Memory B cell (primary cell): ENCODE measurements at places on chromosomes 7 and 10.

DNA sequence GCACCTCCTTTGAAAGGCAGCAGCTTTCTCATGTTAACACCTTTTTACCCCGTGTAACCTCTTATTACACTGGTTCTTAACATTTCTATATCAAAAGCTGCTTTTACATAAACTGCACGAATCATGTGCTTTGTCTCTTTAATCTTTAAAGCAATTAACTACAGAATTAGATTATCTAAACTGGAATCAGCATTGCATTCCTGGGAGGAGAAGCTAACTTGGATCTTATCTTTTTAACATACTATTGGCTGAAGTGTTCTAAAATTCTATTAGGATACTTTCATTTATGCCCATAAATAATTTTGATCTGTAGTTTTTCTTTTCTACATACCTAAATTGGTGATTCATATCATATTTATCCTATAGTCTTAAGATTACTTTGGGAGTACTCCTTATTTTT is 428.4 kb upstream of the IGFBP3 start:
- no peak for DNase-seq

DNA sequence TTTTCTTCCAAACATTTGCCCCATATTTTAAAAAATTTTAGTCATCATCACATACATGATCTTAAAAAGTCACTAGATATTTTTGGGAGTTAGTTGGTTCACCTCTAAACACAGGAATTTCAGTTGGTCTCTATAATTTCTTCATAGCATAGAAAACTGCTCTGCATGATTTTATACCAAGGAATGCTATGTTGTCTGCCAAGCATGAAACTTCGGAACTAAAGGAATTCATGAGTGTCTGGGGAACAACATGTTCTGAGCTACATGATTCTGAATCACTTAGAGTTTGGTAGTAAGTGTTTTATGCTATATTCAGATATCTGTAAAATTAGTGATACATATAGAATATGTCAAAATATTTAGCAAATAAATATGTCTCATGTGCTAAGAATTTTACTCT is 957.8 kb downstream of the GATA3 start:
- no peak for DNase-seq

DNA sequence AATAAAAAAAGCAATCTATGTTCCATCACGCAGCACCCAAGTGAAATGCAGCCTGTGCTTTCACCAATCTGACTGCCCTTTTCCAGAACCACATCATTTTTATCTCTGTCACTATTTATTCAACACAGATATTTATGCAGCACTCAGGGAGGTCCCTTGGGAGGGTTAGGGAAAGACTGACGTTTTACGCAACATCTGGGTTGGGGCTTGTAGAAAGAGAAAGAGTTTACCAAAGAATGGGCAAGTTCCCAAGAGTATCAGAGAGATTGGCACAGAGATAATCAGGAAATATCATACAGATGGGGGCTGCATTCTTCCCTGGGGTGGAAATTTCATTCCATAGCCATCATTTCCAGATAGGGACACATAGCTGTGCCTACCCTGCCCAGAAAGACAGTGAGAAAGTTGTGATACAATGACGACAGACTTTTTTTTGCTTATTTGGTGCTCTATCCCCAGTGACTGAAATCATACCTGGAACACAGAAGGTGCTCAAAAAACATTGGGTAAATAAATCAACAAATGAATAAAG is 474.2 kb downstream of the CALN1 start:
- DNase-seq = no peak

GRCh38 chr7:48025624-48026023 is 3.3 kb downstream of the SUN3 start:
- DNase-seq = no peak

- DNase-seq = no peak
These were observed 6.4 kb upstream of the TNRC18 start for GRCh38 chr7:5429857-5430611.

GRCh38 chr7:114533131-114533530 is 118.5 kb downstream of the FOXP2 start:
- DNase-seq = no peak

GRCh38 chr10:114694752-114695151 is 36.7 kb upstream of the ABLIM1 start:
- peak; percentile 16 for DNase-seq

DNA sequence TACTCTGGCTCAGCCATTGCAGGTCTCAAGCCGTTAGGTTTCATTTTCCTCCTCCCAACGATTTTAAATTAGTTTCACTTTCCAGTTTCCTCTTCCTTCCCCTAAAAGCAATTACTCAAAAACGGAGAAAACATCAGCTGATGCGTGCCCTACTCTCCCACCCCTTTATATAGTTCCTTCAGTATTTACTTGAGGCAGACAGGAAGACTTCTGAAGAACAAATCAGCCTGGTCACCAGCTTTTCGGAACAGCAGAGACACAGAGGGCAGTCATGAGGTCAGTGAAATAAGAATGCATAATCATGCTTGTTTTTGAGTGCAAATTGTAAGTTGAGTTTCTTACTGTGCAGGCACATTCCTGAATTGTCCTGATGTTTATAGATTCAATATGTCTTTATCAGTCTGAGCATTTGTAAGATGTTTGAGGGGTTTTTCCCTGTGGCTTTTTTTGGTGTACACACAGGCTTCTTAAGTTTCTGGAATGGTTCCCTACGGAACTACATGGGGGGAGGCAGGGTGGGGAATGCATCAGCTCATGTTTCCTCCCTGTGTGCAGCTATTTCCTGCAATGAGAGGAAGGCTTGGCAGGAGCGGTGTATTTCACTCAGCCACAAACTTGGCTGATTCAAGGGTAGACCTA is at the start of gene IFIT3:
IFIT3 (plus strand) TSS at position 195 of the 639 bp plus-strand sequence; CDS start at position 272, 77 bp downstream.
- no peak for DNase-seq

DNA sequence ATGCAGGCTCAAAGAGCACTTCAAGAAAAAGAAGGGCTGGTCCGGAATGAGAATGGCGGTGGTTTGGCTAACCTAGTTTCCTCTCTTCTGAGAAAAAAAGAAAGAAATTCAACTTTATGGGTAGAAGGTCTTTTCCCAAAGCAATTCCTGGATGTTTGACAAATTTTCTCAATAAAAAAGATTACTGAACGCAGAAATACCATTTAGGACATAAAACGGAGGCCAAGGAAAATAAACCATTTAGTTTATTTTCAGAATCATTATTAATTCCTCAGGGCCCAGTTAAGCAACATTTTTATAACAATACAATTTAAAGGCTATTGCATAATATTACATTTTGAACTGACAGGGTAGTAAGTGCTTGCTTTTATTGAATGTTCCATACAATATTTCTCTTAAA is 284.6 kb upstream of the ANKRD30A start:
- DNase-seq = no peak

GRCh38 chr10:30447125-30447799 is 13.3 kb downstream of the MAP3K8 start:
- DNase-seq = no peak

GRCh38 chr7:159031750-159032149 is 112.9 kb downstream of the VIPR2 start:
- no peak for DNase-seq

DNA sequence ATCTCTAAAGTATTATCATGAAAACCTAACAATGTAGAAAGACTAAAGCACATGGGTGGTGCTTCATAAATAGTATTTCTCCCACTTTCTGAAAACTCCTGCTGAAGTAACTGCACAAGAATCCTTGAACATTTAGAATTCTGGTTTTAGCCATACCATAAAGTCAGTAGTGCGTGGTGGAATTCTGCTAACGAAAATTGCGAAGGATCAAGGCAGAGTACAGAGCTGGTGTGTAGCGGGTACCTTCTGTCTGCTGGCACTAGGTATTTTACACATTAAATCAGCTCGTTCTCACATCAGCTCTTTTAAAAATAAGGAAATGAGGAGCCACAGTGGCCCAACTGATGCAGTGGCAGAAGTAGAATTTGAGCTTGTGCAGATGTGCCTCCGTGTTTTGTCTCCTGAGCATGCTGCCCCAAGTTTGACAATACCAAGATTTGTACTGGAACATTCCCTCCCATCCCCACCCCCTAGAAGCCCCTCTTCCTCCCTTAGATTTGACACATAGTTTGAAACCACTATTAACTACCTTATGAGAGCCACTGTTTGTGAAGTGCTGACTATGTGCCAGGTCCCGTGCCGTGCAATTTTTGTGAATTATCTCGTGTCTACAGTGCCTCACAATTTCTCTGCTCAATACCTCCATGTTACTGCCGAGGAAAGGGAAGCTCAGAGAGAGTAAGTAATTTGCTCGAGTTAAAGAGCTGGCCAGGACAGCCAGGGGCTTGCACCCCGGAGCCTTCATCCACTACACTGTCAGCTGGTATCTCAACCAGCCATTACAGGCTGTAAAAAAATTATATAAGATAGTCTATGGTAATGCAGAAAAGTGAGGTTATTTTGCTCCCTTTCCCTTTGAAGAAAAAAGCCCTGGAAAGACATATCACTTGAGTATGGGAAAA is 66.9 kb downstream of the EGFR start:
- DNase-seq = no peak

DNA sequence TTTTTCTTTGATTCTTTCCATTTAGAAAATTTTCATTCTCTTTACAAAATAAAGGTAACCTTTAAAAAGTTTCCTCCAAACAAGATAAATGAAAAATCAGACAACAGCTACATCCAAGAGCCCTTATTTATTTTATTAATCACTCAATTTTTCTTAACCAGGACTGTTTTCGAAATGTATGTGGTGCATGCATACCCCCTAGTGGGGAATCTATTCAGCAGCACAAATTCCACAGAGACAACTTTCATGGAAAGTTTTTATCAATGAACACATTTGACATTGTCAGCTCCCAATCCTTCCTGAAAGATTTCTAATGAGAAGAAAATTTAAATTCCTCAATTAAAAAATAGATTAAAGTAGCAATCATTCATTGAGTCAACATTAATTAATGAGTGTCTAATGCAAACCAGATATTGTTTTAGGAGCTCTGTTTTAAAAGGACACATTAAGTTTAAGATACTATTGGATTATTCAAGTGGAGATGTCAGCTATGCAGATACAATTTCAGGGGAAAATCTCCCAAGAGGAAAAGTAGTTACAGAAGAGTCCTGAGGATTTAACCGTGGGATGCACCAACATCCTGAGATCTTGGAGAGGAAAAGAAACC is 5.2 kb upstream of the HTR7 start:
- no peak for DNase-seq

GRCh38 chr10:58319599-58319998 is 15.2 kb upstream of the UBE2D1 start:
- DNase-seq = no peak

- DNase-seq = no peak
These were observed 44.5 kb downstream of the PIK3AP1 start for GRCh38 chr10:96675846-96676245.

DNA sequence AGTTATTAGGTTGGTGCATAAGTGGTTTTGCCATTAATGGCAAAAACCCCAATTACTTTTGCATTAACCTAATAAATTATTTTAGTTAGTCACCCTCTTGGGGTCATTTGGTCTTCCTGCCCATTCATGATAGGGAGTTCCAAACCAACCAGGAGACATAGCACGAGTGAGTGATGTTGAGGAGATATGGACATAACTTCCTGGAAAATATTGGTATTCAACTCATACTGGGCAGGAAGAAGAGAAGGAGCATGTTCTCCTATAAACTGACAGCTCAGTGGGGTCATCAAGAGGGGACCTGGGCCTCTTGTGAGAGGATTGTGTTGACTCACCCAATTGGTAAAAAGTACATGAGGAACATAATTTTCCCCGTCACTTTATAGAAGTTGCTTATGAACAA is 23.7 kb downstream of the SPAG6 start:
- no peak for DNase-seq

GRCh38 chr7:141452911-141453310 is 98.3 kb upstream of the AGK start:
- no peak for DNase-seq

DNA sequence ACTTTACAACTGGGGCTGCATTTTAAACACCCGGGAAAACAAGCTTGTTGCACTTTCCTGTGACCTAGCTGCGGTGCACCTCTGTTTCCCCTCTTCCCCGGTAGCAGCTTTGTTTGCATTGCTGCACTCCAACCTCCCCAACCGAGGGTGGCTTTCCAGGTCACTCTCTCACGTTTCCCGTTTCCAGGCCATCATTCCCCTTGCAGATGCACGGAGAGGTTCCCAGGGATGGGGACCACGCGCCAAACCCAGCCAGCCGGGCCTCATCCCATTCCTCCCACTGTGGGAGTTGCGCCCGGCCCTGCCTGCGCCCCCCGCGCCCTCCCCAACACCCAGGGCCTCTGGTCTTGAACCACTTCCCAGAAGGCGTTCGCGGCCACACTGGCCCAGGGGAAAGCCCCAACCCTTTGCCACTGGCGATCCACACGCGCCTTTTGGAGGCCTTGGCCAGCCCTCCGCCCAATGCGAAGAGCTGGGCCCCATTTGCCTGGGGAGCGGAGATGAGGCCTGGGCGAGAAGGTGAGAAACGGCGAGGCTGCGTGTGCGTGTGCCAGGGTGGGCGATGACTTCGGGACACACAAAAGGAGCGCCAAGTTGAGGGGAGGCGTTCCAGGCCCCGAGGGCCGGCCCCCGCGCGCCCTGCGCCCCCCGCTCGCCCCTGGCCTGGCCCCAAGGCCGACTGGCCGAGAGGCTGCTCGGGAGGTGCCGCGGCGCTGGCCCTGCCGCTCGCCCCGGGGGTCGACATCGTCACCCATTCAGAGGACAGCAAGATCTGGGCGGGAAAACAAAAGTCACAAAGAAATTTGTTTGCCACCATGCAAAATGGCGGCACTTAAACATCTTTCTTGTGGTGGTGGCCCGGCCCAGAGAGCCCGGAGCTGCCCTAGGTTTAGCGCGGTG is 15.9 kb downstream of the SKIDA1 start:
- no peak for DNase-seq

DNA sequence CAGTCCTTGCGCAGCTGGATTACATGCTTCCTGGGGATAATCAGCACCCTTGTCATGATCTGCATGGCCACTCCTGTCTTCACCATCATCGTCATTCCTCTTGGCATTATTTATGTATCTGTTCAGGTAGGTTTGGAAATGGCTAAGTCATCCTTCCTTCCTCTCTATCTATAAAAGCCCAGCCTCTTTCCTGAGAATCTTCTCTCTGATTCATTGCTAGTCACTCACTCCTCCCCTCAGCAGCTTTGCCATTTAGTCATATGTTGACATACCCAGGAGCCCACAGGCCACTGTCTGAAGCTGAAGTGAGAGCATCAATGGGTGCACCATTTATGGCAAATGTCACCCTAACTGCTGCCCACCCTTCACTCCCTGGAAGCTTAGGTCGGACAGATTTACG is 52.0 kb downstream of the ABCC2 start:
- DNase-seq = no peak
